T-helper 1 cell (primary cell): ENCODE measurements at places on chromosomes 5 and 9.

GRCh38 chr5:33563530-33563929 is 122.8 kb downstream of the TARS1 start:
- DNase-seq: no peak

GRCh38 chr5:40381676-40382363 is 297.9 kb upstream of the PTGER4 start:
- no peak for DNase-seq

DNA sequence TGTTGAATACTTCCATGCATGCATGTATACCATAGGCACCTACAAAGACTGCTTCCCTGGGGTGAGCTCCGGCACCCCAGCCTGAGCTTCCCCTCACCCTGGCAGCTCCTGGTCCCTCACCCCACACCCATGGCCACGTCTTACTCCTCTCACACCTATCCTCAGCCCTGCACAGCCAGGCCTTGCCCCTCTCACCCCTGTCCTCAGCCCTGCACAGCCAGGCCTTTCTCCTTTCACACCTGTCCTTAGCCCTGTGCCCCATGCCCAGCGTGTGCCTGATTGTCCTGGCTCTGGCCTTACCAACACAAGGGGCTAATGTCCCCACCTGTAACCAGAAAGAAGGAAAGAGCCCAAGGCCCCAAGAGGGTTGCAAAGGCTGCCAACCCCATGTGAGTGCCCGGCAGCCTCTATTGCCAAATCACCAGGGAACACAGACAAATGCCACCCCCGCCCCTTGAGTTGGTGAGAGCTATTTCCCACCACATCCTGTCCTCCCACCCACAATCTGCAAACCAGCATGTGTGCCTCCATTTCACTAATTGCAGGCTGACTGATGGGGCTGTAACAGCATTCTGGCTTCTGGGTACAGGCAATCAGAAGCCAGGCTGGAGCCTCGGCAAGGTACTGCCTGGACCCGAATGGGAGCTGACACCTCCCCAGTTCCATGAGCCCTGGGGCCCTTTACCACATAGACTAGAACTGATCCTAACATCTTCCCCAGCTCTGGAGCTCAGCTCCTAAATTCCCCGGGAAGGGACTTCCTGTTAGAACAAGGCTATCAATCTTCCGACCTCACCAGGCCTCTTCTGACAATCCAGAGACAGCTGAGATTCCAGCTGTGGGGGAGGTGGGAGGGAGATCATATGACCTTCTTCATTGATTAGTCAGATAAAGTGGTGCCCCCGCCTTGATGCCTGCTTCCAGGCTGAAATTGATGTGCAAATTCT is 78.2 kb downstream of the FAM114A2 start:
- DNase-seq: no peak

DNA sequence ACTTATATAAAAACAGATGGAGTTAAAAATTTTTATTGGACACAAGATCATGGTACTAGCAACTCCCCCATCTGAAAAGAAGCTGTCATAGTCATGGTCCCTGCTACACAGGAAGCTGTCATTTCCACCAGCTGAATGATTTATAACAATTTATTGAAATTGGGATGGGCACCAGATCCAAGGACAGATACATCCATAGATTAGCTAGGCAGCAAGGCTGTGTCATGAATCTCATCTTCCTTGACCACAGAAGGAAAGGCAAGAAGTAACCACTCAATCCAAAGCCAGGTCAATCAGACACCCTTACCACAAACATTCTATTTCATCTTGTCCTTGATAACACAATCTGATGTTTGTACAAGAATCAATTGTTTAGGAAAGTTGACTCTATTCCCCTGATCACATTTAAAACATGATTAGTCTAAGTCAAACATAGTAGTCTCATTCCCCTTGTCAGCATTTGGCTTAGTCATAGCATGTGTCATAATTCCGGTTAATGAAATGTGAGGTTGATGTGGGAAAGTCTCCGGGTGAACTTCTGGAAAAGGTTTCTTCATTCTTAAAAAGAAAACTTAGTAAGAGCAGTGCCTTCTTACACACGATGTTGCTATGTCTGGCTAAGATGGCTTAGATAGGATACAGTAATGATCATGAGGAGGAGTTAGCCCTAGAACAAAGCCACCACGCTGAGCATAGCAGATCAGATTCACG is 462.6 kb upstream of the PAPPA start:
- no peak for DNase-seq

DNA sequence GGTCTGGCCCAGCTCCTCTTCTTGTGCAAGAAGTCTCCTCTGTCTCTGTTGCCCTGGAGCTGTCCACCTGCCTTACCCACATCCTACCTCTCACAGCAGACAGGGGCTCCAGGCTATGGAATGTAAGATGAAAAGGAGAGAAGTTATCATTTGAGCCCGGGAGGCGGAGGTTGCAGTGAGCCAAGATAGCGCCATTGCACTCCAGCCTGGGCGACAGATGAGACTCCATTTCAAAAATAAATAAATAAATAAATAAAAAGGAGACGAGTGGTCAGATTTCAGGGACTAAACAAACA is 37.5 kb upstream of the DENND4C start:
- DNase-seq: no peak

DNA sequence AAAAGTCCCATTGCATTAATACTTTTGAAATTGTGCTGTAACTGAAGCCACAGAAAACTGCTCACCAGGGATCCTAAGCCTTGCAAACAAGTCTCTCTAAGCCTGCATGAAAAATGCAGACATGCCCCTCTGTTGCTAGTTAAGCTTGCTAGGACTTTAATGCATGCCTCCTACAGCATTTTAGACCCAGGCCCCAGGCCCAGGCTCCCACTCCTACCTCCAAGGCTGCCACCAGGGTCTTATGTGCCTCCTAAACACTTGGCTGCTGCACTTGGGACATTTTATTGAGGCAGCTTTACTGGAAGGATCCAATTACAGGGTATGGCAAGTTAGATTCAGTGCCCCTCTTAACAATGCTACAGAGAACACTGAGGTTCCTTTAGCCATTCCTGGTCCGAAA is 467.3 kb upstream of the CLINT1 start:
- no peak for DNase-seq

GRCh38 chr5:14244721-14245120 is 101.6 kb downstream of the TRIO start:
- no peak for DNase-seq

DNA sequence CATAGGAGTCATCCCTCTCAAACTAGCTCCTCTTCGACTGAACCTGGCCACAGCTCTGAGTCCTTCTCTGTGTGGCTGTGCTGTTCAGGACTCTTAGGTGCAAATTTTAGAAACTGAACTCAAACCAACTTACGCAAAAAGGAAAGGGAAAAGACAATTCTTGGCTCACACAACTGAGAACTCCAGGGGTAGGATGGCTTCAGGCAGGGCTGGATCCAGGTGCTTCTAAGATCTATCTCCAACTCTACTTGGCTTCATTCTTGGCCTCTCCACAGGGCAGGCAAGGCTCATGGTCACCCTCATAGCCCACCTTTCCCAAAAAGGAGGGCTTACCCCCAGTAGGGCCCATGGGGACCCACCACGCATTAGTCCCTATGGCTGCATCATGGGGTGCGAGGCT is 8.1 kb downstream of the ASS1 start:
- DNase-seq: no peak

DNA sequence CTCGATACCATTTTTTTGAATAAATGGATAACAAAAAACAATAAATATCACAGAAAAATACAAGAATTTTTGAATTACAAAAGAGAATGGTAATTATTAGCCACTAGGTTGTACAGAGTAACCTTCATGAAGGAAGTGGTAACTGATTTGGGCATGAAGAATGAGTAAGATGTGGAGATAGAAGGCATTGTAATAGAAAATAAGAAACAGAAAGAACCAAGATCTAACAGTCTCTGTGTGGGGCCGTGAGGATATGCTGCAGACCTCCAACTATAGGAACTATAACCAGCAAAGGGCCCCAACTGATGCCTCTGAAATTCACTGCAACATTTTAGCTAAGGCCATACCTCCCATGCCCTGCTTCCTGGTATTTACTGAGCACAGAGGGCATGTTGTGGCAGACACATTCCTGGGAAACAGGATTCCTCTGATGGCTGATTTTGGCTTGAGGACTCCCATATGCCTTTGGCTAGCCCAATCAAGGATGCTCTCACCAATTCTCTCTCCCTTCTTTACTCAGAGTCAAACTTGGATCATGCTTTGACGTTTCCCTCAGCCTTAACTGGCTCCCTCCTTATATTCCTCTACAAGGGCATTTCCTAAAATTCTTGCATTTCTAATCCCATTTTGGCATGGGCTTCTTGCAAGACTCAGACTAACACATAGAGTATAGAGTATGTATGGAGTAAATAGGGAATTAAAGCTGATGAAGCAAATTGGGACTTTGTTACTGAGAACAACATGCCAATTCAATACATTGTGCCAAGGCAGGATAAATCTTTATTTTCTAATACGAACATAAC is 208.9 kb downstream of the PDE4D start:
- no peak for DNase-seq

GRCh38 chr5:134586866-134587524 is 45.6 kb downstream of the SAR1B start:
- DNase-seq: peak; percentile 73

DNA sequence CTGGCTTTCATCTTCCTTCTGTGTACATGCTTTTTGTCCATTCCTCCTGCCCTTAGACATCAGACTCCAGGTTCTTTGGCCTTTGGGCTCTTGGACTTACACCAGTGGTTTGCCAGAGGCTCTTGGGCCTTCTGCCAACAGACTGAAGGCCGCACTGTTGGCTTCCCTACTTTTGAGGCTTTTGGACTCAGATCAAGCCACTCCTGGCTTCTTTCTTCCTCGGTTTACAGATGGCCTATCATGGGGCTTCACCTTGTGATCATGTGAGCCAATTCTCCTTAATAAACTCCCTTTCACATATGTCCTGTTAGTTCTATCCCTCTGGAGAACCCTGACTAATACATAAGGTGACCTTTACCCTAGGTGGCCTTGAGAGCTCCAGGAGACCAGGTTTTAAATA is 189.1 kb upstream of the CCNG1 start:
- no peak for DNase-seq
